Transverse colon (tissue), 4 donors: ENCODE measurements at places on chromosomes 11 and 22. TPM values are rescaled to one million over a fixed set of nuclear protein-coding genes. Genes with fewer than 3 reads are reported as not detected.
A peak's percentile ranks its signal among the peaks of the same experiment; 100 is the strongest.

GRCh38 chr11:133928628-133929059, 28.1 kb downstream of the IGSF9B start:
- no peak for DNase-seq
- no peaks in the 10 kb centered on the region for H3K36me3 ChIP-seq
- peaks cover 8% of the 10 kb centered on the region for H3K4me1 ChIP-seq
- no peaks in the 10 kb centered on the region for H3K27me3 ChIP-seq
- H3K4me3 ChIP-seq, result no peak overlapping the region

GRCh38 chr11:113684496-113684895, 21.6 kb downstream of the TMPRSS5 start:
- H3K4me1 ChIP-seq, result no peaks in the 10 kb centered on the region
- H3K4me3 ChIP-seq, result no peak overlapping the region
- H3K27ac ChIP-seq, result no peak overlapping the region
- DNase-seq, result no peak

DNA sequence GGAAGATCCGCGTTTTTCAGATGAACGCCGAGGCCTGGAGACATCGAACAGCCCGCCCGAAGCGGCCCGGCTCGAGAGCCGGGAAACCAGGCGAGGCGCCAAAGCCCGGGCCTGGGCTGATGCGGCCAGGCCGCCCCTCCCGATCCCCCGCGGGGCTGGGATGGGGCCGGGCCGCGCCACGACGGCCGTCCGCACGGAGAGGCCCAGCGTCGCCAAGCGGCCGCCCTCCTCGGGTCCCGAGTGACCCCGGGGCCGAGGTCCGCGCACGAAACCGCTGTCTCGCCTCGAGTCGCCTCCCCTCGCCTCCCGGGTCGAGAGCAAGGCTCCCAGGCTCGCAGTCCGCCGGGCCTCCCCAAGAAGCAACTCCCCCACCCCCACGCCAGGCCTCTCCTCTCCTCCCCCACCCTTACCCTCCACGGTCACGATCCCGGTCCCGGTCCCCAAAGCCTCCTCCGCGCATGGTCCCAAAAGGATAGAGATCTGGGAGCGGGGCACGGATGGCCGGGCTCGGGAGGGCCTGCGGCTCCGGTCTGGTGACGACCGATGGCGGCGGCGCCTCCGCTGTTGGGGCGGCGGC, 482 bp downstream of the DDX17 start:
- H3K4me3 ChIP-seq, result peak overlapping the region; percentile 77
- peaks cover 3% of the 10 kb centered on the region for H3K36me3 ChIP-seq
- peak overlapping the region; percentile 98 for H3K27ac ChIP-seq
- H3K4me1 ChIP-seq, result peaks cover 28% of the 10 kb centered on the region
- H3K27me3 ChIP-seq, result no peaks in the 10 kb centered on the region
- DNase-seq, result peak; percentile 74

DNA sequence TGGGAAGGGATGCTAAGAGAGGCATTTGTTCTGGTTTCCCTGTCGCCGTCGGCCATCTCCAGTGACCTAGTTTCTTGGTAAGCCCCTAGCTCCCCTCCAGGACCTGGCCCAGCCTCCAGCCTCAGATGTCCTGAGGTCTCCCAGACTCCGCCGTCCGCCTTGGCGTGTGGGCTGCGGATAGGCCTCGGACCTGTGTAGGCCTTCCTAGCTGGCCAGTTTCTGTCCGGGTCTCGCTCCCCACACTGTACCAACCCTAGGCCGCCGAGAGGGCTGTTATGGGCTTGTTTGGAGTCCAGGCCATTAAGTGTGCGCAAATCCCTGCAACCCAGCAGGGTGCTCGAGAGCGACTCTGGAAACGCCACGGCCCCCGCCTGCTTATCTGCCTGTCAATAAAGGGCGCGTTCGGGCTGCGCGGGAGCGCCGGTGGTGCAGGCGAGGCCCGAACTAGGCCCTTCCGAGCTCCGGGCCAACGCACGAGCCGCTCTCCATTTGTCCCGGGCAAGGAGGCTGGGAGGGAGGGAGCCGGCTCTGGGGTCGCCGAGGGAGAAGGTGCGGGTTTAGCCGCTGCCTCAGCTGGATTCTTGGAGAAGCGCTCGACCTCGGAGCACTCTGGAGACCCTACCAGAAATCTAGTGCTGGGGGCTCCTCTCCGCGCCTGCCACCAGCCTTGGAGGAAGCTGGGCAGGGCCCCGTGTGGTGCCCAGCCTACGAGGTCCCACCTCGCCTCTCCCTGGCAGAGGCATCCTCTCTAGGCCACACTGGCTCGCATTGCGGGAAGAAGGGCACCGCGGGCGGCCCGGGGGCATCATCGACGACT, 8.7 kb upstream of the PAX6 start:
- H3K36me3 ChIP-seq, result no peaks in the 10 kb centered on the region
- peaks cover 33% of the 10 kb centered on the region for H3K4me1 ChIP-seq
- no peak for DNase-seq
- peaks cover 100% of the 10 kb centered on the region for H3K27me3 ChIP-seq
- no peak overlapping the region for H3K4me3 ChIP-seq
- H3K27ac ChIP-seq, result no peak overlapping the region

DNA sequence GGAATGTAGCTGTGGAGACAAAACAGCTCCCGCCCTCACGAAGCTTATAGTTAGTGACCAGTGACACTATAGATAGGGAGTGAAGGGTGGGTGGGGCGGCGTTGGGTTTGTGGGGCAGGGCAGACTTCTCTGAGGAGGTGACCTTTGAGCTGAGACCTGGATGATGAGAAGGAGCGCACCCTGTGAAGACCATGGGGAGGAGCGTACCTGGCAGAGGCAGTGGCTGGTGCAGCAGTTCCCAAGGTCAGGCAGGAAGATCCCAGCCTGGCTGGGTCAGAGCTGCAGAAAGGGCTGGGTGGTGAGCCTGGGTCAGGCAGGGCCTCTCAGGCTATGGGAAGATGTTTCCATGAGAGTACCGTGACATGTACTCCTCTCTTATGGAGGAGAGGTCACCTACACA, 135.0 kb upstream of the RCN1 start:
- no peaks in the 10 kb centered on the region for H3K27me3 ChIP-seq
- H3K27ac ChIP-seq, result no peak overlapping the region
- H3K4me1 ChIP-seq, result no peaks in the 10 kb centered on the region
- DNase-seq, result no peak

GRCh38 chr11:41836431-41836830, 377.0 kb upstream of the LRRC4C start:
- no peaks in the 10 kb centered on the region for H3K27me3 ChIP-seq
- H3K4me1 ChIP-seq, result no peaks in the 10 kb centered on the region
- no peak for DNase-seq
- no peaks in the 10 kb centered on the region for H3K36me3 ChIP-seq
- H3K4me3 ChIP-seq, result no peak overlapping the region

VSIG2 gene
- total RNA-seq, result 101 TPM

DNA sequence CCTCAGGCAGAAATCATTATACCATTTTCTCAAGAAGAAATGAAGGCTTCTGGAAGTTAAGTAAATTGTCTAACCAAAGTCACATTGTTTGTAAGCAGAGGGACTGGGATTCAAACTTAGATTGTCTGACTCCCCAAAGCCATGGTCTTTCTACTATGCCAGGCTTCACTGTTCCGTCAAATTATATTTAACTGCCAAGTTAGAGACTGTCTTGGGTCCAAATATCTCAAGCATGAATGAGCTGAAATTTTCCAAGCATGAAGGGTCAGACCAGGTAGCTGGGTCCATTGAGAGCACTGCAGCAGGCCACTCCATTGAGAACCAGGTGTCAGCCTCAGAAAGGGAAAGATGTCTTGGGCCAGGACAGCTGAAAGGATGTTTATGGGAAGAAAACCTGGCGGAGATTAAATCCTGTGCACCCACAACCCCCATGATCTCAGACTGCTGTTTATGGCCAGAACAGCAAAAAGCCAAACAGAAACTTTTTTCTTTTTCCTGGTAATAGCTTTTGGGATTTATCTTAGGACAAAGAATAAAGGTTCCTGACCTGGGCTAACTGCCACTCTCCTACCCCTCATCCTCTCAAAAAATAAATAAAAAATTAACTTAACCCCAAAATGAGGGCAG, 612.3 kb downstream of the INSC start:
- H3K27me3 ChIP-seq, result no peaks in the 10 kb centered on the region
- no peaks in the 10 kb centered on the region for H3K36me3 ChIP-seq
- H3K27ac ChIP-seq, result no peak overlapping the region
- no peaks in the 10 kb centered on the region for H3K4me1 ChIP-seq
- no peak for DNase-seq

- DNase-seq, result no peak
- no peaks in the 10 kb centered on the region for H3K36me3 ChIP-seq
- no peaks in the 10 kb centered on the region for H3K27me3 ChIP-seq
- H3K4me3 ChIP-seq, result no peak overlapping the region
- H3K27ac ChIP-seq, result no peak overlapping the region
These were observed 99.9 kb upstream of the GUCY1A2 start for GRCh38 chr11:107118025-107118720.

SOX10 gene
- 2.6 TPM for total RNA-seq

DNA sequence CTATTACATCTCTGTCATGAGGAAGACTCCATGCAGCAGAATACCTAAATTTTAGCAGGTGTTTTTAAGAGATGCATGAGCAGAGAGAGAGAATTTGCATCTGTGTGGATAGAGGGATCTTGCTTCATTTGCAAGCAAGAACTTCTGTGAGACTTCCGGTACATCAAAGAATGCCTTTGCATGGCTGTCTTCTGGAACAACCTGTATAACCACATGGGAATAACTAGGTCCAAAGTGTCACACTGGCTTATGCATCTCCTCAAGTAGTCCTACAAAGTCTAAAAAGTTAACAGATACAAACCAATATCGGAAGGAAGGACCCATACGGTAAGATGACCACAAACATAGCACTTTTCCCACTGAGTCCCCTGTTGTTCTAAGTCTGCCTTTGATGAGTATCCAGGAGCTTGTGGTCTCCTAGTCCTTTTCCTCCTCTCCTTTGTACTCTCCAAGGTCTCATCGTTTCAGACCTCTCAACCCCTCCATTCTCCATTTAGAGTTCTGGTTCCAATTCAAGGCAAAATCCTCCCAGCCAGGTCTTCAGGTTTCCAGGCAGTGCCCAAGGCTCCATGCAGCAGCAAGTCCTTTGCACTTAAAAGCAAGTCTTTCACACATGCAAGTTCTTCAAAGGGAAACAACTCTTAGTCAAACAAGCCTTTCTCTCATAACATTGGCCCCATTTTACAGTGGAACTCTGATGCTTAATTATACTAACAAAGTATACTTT, 581.7 kb upstream of the ARHGAP42 start:
- H3K4me1 ChIP-seq, result no peaks in the 10 kb centered on the region
- no peaks in the 10 kb centered on the region for H3K27me3 ChIP-seq
